ENCODE measurements at places on chromosomes 11 and 22.

DNA sequence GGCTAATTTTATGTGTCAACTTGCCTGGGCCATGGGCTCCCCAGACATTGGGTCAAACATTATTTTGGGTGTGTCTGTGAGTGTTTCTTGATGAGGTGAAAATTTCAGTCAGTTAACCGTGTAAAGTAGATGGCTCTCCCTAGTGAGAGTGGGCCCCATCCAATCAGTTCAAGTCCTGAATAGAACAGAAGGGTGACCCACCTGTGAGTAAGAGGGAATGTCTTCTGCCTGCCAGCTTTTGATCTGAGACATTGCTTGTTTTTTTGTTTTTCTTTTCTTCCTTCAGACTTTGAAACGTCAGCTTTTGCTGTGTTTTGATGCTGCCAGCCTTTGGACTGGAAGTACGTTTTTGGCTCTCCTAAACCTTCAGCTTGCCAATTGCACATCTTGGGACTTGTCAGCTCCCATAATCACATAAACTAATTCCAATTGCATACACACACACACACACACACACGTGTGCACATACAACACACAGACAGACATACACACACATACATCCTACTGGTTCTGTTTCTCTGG is 300.1 kb downstream of the CNTN5 start:
- no peak for DNase-seq

GRCh38 chr11:10461276-10461790 is 6.3 kb downstream of the AMPD3 start:
- no peak for DNase-seq

DNA sequence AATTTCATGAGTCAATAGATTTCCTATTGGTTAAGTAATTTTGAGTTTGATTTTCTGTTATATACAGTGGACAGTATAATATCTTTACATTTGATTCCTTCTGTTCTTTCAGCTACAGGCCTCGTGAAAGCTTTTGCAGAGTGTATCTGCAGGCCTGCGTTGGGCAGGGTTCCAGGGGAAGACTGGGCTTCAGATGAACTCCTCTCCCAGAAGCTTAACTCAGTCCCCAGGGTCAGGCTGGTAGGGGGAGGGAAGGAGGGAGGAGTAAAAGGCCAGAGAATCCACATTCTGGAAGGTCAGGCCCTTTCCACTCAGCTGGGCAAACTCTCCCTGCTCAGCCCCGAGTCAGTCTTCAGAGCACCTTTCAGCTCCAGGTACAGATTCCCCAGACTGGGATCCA is 100.4 kb upstream of the NECTIN1 start:
- no peak for DNase-seq

DNA sequence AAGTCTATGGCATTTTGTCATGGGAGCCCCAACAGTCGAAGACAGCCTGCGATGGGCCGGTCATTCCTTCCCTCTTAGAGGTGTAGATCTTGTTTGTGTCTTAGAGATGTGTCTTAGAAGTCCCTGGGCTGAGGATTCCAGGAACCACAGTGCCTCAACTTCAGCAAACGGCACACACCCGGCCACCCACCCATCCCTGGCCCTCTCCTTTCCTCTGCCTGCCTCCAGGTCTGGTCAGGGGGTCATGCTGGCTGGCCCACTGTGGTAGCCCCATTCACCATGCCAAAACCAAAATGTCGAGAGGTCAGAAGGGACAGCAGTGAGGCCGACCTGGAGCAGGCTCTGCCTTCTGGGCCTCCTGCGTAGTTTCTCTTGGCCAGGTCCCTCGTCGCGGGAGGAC is 857.9 kb downstream of the TBC1D22A start:
- no peak for DNase-seq

GRCh38 chr11:46291441-46292150 is 14.1 kb downstream of the CREB3L1 start:
- DNase-seq, result no peak

- no peak for DNase-seq
Observed at GRCh38 chr11:31805037-31805628, 6.0 kb downstream of the PAX6 start.

GRCh38 chr11:833114-833791 is 501 bp downstream of the CD151 start:
- no peak for DNase-seq

GRCh38 chr11:38448284-38448683 is 1850.2 kb upstream of the RAG2 start:
- DNase-seq, result no peak

- DNase-seq, result no peak
Observed at GRCh38 chr11:61543606-61544306, 35.2 kb downstream of the LRRC10B start.

DNA sequence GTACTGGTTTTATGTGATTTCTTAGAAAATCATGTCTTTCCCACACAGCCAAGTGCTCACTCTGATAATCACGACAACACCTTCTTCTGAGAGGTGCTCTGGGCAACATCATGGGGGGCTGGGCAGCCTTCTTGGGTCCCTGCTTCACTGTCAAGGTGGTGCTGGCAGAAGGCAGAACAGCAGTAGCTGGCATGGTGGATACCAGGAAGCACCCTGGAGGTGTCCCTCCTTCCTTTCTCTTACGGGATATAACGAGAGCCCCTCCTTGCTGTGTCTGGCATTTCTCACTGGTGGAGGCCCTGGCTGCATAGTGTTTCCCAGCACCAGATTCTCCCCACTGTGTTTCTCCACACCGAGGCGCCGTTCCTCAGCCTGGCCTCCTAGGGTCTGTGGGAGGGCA is 60.9 kb downstream of the SCN3B start:
- no peak for DNase-seq

DNA sequence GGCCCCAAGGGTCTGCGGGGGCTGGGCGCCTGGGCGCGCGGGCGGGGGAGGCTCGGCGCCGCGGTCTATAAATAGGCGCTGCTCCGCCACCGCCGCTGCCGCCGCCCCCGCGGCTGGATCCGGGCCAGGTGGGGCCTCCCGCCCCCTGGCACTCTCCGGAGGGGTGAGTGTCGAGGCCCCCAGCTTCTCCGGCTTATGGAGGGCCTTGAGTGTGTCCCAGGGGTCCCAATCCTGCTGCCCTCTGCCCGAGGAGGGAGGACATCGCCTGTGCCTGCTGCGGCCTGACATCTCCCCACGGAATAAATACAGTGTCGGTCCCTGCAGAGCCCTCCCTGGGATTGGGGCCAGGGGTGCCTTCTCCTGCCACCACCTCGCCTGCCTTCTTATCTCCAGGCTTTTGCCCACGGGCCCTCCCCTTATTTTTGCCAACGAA is 4.3 kb upstream of the GP1BB start:
- DNase-seq, result no peak

DNA sequence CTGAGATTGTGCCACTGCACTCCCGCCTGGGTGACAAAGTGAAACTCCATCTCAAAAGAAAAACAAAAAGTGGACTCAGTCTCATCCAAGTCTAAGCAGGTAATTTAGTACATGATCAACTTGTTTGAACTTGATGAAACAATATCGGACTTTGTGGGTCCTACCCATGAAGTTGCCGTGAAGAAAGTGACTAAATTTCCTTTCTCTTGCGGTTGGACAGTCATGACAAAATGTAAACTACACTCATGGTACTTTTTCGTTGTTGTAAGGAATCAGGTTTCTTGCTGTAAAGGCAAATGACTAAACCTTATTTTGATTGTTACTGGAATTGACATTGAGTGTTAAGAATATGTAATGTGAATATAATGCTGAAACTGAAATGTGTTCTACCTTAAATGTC is 164.5 kb upstream of the PLET1 start:
- DNase-seq, result no peak

GRCh38 chr22:49626361-49627216 is 201.1 kb downstream of the BRD1 start:
- DNase-seq, result no peak

DNA sequence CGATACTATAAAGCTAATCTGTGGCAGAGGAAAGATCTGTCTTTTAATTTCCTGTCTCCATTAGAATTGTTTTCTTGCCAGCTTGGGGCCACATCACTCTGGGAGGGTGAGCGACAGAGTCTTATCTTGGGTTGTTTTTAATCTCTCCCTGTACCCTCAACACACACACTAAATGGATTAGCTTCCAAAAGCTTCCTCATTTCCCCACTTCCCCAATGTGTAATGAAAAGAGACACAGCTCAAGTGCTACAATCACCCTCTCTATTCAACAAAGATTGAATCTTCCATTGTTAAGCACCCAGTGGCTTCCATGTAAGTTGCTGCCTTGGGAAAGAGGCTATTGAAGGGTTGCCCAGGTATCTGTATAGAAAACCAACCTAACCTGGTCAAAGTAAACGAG is 6.1 kb upstream of the ASCL3 start:
- DNase-seq, result no peak

GRCh38 chr22:26565889-26566288 is 24.0 kb downstream of the TPST2 start:
- no peak for DNase-seq

DNA sequence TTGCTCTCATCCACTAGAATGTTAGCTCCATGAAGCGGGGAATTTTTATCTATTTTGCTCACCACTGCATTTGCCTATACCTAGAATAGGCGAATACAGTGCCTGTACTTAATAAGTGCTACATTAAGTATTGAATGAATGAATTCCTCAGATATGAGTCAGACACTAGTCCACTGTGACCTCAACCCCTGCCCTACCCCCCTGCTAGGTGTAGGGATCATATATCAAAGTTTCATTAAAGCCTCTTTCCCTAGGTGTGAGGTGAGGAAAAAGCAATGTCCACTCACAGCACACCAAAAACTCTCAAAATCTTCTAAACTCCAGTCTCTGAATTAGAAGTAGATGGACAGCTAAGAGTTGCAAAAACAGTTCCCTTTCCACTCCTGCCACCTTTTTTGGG is 9.8 kb upstream of the PSMA1 start:
- no peak for DNase-seq

DNA sequence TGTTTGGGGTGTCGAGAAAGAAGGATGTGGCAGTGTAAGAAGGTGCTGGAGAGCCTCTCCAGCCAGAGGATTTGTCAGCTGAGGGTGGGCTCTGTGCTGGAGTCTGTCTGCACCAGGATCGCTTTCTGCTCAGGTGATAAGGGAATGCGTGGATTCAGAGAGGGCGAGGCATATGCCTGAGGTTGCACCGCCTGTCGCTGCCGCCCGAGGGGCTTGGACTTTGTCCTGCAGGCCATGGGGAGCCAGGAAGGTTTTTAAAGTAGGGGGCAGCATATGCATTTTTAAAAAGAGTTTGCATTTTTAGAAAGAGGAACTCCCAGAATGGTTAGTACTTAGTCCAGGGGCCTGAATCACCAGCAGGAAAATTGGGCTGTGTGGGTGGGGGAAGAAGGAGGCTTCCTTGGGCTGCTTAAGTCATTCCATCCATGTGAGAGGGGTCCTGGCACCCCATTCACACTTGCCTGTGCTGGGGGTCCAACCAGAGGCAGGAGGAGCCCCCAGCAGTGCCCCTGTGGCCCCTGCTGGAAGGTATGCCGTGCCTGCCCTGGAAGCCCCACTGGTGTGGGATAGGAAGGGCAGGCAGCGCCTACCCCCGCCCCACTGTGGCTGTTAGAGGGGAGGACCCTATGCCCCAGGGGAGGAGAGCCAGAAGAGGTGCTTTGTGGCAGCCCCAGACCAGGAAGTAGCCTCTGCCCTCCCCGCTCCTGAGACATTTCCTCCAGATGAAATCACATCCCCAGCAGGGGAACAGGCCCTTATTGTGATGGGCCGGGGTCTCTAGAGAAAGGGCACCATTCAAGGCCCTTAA is 35.8 kb upstream of the MYRF start:
- DNase-seq, result no peak

GRCh38 chr11:125272821-125273220 is 108.3 kb downstream of the PKNOX2 start:
- DNase-seq, result no peak

GRCh38 chr22:21646608-21647590 is 4.8 kb downstream of the SDF2L1 start:
- DNase-seq, result peak; percentile 28

- no peak for DNase-seq
Observed at GRCh38 chr11:1761110-1761856, 2.4 kb downstream of the CTSD start.

All from fibroblast of skin of left biceps (primary cell).